Fibroblast of gingiva (primary cell): ENCODE measurements at places on chromosomes 7 and 10.
A peak's percentile ranks its signal among the peaks of the same experiment; 100 is the strongest.

- no peak for DNase-seq
Measured at GRCh38 chr7:140981951-140982350, 32.8 kb downstream of the MRPS33 start.

DNA sequence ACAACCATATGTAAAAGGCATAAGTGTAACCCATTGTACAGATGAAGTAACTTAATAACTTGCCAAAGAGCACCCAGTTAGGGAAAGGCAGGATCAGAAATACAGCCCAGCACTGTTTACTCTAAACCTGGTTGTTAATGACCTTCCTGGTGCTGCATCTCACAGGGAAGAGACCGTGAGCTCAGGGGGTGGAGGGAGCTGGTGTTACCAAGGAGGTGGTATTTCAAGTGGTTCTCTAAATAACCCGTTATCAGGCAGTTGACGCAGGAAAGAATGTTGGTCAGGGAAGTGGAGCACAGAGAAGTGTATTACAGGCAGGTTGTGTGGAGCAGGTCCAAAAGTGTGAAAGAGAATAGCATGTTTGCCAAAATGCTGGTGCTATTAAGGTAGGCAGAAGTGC is 4.4 kb upstream of the ST7 start:
- no peak for DNase-seq

GRCh38 chr7:12888717-12889116 is 201.3 kb downstream of the ARL4A start:
- peak; percentile 83 for DNase-seq

DNA sequence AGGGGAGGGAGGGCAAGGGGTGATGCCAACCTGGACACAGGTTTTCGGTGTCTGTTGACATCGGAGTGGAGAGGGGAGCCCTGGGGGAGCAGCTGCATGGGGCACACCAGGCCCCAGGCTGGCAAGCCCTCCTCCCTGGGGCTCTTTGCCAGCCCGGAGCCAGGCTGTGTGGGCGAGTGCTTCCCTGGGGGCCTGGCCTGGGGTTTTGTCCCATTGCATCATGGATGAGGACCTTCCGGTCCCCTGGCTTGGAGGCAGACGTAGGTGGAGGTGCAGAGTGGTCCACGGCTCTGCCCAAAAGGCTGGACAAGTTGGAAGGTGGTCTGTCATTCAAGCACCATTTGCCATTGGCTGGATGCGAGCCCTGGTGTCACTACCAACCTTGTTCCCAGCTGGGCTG is 34.8 kb downstream of the ZMIZ1 start:
- no peak for DNase-seq

DNA sequence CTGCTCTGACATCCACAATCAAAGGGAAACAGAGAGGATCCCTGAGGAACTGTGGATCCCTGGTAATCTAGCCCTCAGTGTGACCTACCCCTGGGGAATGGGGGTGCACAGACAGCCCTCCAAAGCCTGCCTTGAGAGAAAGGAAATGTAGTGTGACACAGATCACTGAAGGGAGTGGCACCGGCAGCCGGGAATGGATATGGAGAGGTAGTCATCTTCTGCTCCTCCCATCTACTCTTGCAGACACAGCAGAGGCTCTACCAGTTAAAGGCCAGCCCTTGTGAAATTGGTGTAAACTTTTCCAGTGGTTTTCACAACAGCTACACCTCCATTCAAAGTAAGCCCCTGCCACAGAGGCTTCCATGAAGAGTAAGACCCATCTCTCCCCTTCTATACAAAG is 144.4 kb downstream of the PCDH15 start:
- no peak for DNase-seq

DNA sequence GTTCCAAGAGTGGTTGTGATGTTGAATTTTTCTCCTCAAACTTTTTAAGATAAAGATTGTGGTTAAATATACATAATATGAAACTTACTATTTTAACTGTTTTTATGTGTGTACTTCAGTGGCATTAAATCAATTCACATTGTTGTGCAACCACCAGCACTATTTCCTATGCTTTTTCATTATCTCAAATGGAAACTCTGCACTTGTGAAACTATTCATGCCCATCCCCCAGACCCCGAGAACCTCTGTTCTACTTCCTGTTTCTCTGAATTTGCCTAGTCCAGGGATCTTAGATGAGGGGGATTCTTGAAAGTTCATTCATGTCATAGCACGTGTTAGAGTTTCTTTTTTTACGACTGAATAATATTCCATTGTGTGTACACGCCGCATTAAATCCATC is 67.0 kb downstream of the WDR37 start:
- no peak for DNase-seq

GRCh38 chr7:82194016-82194643 is 249.4 kb downstream of the CACNA2D1 start:
- DNase-seq, result peak; percentile 22

- no peak for DNase-seq
Measured at GRCh38 chr7:122290476-122290875, 14.1 kb downstream of the FEZF1 start.

- DNase-seq, result no peak
Measured at GRCh38 chr10:126408953-126409641, 20.8 kb upstream of the ADAM12 start.

GRCh38 chr10:34131152-34131551 is 683.9 kb downstream of the PARD3 start:
- peak; percentile 21 for DNase-seq

DNA sequence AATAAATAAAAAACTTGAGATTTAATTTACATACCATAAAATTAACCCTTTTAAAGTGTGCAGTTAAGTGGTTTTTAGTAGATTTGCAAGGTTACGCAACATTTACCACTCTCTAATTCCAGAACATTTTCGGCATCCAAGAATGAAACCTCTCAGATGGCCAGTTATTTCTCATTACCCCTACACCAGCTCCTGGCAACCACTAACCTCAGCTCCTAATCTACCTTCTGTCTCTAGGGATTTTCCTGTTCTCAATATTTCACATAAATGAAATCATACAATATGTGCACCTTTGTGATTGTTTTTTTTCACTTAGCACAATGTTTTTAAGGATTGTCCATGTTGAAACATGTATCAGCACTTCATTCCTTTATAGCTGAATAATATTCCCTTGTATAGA is 45.1 kb downstream of the INPP5F start:
- DNase-seq, result no peak
